ENCODE measurements at places on chromosomes 6 and 20.

DNA sequence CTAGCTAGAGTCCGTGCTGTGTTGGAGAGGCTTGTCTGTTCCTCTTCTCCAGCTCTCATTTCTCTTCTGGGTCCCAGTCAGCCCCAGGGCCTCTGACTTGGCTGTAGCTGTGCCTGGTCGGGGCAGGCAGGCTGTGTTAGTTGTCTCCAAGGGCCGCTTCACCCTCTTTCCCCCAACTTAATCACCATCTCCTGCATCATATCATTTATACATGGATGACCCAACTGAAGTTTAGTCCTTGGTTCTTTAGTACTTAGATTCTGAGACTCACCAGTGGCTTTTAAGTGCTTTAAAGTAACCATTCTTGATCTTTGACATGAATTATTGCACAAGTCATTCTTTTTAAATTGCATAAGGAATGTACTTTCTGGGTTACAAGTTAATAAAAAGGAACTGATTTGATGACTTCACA is 127.3 kb downstream of the RTN4IP1 start:
- DNase-seq, result no peak

DNA sequence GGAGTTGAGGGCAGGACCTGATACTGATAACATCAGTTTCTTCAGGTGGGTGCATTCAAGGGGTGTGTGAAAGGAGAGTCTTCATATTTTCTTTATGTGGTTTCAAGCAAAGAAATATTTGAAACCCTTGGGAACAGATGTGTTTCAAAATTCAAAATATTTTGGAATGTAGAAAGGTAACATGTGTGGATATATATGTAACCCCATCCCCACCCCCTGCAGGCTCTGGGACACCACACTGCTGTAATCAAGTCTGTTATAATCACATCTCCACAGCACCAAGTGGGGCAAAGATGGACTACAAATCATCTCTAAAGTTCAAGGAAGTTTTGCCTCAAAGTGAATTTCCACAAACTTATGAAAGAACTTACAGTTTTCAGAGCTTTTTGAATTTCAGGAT is 41.1 kb downstream of the CLIC5 start:
- no peak for DNase-seq

DNA sequence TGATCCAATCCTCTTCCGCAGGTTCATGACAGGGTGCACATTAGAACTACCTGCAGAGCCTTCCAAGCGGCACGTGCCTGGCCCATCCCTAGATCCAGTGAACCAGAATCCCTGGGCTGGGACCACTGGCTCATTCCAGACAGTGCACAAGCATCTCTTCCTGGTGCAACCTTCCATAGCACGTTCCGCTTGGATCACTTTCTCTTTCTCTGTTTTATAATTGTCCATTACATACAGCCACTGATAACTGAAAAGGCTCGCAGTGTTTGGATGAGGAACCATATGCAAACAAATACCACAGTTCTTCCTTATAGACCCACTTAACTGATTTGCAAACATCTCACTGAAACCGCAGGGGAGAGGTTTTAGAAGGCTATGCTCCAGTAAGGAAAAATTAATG is 59.6 kb upstream of the DDR1 start:
- no peak for DNase-seq

DNA sequence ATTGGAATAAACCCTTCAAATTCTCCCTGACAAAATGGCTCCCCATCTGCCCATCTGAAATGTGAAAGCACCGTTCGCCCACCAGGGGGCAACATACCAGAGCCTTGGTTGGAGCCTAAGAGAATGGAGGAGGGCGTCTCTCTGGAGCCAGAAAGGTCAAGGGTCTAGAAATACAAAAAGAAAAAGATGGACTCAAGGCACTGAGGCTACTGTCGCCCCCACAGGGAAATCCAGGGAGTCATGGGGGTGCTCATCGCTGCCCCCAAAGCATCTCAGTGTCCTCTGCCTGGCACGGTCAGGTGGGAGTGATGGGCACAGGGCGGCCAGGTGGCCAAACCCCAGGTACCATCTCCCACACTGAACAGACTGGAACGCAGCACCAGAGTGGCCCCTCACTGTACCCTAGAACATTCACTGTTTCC is 136.3 kb downstream of the ZMYND8 start:
- DNase-seq, result no peak

DNA sequence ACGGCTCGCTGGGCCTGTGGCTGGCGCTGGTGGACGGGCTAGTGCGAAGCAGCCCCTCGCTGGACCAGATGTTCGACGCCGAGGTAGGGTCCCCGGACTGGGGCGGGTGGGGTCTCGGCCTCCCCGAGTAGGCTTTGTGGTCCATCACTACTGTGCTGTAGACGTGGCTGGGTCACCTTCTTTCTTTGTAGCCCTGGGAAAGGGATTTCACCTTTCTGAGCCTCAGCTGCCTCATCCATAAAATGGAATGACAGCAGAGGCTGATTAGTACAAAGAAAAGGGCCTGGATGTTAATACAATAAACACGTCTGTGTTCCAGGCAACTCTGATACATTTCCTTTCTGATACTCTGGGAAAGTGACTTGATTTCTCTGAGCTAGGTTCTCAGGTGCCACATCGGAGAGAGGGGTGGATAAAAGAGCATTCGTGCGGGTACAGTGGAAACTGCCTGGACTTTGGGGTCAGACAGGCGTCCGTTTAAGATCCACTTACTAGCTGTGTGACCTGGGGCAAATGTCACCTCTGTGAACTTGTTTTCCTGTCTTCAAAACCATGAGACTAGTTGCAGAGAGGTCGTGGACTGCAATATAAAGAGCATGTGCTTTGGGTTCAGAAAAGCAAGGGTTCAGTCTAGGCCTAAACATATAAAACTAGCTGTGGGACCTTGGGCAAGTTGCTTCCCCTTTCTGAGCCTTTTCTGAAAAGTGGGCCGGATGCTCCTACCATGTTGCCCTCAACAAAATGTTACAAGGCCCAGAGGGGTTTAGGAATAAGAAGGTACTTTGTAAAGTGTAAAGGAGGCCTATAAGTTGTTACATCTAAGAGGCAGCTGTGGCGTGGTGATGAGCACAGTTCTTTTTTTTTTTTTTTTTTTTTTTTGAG is 896 bp downstream of the SYS1 start:
- DNase-seq, result no peak

- no peak for DNase-seq
Measured at GRCh38 chr20:56859801-56860261, 230.7 kb downstream of the TFAP2C start.

- DNase-seq, result peak; percentile 4
Measured at GRCh38 chr20:23889775-23890187, 10.2 kb upstream of the CST5 start.

GRCh38 chr6:53811082-53811481 is 16.3 kb downstream of the LRRC1 start:
- DNase-seq, result no peak

Data from fibroblast of the conjunctiva (primary cell).